Kidney (tissue), 22 donors: ENCODE measurements at places on chromosomes 7 and 10.

GRCh38 chr10:127189226-127189625 is 7.2 kb downstream of the INSYN2A start:
- DNase-seq, result no peak

GRCh38 chr7:44534087-44534486 is 7.0 kb downstream of the NPC1L1 start:
- no peak for DNase-seq

DNA sequence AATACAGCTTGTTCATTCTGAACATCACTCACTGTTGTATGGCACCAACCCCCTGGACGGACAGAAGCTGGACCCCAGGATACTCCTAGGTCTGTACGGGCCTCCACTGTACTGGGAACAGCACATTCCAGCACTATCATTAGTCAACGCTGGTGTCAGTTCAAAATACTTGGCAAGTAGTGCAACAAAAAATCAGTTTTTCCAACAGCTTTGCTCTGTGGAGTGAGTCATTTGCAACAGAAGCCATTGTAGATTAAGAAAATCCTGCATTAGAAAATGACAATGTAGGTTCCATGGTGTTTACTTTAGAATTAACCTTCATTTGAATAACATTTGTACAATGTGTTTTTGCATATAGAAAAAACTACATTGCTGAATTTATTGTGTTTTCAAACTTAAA is 266.6 kb downstream of the HDAC9 start:
- peak; percentile 18 for DNase-seq

- DNase-seq, result no peak
These were observed 20.6 kb upstream of the OR2AE1 start for GRCh38 chr7:99897322-99898022.

DNA sequence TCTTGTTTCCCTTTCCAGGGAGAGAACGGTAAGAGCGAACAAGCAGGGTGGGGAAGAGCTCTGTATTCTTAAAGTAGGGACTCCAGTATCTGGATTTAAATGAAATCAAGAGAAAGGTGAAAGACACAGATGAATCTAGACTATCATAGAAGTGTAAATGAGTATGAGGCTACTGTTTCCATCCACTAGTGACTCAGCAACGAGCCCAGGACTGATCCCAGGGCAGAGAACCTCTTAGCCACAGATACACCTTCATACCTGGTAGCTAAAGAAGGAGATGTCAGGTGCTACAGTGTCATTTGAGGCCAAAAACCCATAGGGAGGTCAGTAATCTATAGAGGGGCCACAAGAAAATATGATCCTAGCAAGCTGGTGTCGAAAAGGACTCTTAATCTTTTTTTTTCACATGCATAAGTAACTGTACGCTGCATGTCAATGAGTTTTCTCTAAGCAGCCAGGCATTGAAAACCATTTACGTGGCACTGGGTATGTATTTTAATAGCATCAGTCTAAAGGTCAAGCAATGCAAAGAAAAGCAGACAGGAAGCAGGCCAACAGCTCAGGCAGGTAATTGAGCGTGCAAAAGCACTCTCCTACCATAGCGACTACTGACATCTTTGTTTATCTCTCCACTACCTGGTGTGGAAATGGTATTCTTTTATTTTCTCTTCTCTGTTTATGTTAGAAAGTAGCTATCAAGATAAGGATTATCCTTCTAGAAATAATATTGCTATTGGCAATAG is 91.5 kb upstream of the EGR2 start:
- DNase-seq, result no peak

GRCh38 chr7:115812794-115813193 is 217.8 kb downstream of the TFEC start:
- DNase-seq, result no peak

- no peak for DNase-seq
These were observed 68.1 kb upstream of the SFMBT2 start for GRCh38 chr10:7478727-7479457.

DNA sequence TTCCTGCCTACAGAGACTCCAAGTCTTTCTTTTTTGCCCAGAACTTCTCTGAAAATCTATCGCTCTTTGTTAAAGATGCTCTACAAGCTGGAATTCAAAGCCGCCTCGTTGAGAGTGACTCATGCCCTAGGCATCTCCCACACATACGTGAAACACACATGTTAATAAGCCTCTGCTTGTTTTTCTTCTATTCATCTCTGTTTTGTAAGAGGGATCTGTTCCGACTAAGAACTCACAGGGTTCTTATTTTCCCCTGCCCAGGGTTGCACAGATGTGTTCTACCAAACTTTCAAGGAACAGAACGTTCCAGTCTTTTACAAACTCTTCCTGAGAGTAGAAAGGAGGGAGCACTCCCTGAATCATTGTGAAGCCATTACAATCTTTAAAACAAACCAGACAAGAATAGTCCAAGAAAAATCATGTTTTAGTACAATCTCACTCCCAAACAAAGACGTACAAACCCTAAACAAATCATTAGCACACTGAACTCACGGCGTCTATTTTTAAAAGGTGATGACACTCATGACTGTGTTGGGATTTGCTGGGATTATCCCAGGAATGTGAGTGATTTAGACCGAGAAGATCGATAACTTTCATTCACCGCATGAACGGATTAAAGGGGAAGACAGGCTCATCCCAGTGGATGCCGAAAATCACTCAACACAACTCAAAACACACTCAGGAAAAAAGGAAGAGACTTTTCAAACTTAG is 55.3 kb upstream of the INPP5A start:
- DNase-seq, result no peak

DNA sequence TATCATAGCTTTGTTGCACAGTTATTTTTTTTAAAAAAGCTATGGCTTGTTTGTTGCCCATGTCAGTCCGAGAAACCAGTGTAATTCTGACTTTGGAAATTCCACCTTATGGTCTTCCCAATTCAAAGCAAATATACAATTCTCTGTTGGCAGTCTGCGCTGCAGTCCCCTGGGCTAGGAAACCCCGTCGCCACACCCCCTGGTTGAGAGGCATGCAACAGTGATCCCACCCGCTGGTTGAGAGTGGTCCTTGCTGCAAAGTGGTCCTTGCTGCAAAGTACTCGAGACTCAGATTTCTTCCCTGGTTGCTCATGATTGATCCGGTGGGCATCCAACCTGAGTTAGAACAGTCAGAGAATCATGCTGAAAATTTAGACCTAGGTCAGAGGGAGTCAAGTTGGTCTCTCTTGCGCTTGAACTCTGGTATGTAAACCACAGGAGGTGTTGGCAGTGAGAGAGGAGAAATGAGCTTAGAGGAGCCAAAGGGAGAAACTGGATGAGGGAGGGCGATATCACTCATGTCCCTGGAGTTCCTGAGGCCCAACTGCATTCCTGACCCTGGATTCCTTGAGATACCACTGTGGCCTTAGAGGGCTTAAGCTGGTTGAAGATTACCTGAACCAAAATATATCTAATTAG is 45.0 kb upstream of the STK17A start:
- DNase-seq, result no peak

DNA sequence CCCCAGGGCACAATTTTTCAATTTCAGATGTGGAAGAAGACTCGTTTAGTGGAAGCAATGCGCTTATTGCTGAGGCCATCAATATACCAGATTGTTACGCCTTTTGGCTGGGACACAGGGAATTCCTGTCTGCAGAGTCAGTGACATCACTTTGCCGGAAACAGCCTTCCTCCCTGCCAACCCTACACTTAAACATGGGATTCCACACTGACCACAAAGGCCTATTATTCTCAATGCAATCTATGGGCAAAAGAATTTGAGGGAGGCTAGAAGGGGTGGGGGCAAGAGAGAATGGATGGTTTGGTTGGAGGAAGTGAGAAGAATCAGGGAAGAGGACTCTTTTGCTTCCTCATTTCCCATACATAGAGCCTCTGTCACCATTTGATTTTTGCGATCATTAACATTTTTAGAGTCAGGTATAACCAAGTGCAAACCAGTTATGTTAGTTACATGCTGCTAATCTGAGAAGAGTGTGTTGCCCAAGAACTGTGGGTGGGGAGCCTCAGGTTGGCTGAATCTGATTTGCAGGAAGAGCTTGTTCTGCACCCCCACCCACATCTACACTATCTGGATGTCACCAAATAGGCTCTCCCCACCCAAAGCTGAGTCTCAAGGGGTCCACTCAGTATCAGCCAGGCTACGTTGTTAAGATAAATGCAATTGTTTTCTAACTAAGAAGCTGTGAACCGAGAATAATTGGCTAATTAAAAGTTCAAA is 58.2 kb downstream of the ENTPD1 start:
- DNase-seq, result peak; percentile 78
